ENCODE measurements at places on chromosomes 16 and 17.

DNA sequence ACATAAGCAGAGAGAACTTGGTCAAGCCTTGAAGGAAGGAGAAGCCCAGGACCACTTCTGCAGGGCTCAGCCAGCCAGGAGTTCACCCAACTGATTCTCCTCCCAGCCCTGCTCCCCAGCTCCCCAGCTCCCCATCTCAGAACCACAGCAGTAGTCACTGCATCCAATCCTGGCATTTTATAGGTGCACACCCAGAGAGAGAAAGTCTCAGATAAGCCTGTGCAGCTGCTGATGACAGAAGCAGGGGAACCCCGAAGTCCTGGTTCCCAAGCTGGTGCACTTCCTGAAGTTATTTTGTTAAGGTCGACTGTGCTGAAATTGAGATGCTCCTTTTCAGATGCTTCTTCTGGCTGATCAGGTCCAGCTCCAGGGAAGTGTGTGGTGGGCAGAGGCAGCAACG lies 6.6 kb downstream of the RNF112 start:
- DNase-seq = no peak

DNA sequence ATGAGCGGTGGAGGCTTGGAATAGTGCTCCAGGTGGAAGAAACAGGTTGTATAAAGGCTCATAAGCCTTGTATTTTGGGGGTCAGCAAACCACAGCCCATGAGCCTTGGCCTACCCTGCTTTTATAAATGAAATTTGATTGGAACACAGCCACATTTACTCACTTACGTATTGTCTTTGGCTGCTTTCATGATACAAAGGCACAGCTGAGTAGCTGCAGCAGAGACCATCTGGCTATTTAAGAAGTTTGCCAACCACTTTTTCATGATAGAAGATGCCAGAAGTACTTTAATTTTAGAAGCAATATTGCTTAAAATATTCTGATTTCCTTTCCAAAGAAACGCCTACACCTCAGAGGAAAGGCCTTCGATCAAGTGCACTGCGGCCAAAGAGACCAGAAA lies 73.8 kb downstream of the C17orf58 start:
- DNase-seq = no peak

DNA sequence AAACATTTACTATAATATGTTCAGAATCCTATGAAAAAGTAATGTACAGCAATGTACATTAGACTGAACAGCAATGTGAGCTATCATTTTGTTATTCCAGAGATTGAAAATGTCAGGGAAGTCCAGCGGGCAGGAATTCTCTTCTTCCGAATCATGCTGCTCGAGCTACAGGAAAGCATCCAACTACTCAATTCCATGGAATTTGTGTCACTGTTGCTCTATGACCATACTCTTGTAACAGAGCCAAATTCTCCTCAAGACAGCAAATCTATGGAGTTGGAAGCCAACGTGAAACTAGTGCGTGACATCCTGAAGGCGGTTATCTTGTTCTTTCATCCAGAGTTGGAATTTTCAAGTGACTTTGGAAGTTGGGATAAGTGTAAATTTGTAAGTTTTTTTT lies 24.8 kb upstream of the NSRP1 start:
- DNase-seq = no peak

DNA sequence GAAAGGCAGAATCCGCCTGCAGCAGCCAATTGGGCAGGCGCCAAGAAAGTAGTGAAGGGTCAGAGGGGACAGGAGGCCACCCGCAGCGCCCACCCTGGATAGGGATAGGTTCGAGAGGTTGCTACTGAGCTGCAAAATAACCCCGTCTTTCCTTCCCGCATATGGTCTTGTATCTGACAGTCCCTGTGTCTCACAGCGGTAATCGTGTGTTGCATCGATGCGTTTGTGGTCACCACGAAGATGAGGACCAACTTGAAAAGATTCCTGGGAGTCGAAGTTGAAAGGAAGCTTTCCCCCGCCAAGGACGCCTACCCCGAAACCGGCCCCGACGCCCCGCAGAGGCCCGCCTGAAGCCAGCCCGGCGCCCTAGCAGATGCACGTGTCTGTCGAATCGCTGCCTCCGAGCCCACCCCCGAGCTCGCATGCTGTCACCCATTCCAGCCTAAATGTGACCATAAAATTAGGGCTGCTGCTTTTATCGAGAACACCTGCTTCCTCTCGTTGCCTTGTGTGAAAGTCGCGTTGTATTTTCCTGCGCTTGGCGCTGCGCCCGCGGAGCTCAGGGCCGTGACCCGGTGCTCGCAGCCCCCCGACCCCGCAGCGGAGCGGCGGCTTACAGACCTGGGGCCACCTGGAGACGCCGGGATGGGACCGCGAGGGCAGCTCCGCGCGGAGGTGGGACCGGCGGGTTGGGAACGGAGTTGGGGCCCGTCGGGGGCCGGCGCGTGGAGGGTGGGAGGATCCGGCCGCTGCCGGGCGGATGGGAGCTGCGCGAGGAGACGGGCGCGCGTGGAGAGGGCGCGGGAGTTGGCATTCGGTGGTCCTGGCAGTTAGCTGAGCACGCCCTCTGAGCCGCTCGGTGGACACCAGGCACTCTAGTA lies at the start of gene CMTM2:
Gene CMTM2 (plus strand): TSS at position 813 of the 881 bp plus-strand sequence. CDS start 145 bp downstream, outside the sequence.
- DNase-seq = no peak

DNA sequence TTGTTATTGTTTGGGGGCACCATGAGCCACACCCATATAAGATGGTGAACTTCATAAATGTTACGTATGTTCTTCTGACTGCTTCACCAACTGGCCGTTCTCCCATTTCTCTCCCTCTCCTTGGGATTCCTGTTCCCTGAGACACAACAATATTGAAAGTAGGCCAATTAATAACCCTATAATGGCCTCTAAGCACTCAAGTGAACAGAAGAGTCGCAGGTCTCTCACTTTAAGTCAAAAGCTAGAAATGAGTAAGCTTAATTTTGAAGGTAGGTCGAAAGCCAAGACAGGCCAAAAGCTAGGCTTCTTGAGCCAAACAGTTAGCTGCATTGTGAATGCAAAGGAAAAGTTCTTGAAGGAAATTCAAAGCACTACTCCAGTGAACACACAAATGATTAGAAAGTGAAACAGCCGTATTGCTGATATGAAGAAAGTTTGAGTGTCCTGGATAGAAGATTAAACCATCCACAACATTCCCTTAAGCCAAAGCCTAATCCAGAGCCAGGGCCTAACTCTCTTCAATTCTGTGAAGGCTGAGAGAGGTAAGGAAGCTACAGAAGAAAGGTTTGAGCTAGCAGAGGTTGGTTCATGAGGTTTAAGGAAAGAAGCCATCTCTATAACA lies 25.8 kb downstream of the HLF start:
- no peak for DNase-seq

DNA sequence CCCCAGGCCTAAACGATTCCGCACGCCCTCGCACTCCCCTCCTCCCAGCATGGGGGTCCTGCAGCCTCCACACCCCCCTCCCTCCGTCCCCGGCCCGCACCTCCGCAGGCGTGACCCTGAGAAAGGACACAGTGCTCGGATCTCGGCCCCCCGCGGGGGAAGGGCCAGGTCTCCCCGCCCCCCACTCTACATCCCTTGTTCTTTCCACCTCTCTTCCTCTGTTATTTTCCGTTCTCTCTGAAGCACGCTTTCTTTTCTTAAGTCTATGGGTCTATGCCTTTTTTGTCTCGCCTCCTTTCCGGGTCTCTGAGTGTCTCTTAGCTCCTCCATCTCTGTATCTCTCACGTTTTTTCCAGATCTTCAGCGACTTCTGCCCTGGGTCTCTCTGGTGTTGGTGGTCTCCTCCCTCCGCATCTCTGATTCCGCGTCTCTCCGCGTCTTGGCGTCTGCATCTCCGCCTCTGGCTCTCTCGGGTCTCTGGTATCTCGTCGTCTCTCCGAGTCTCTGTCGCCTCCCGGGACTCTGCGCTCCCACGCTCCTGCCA lies 2.1 kb upstream of the HES7 start:
- DNase-seq = peak; percentile 42

DNA sequence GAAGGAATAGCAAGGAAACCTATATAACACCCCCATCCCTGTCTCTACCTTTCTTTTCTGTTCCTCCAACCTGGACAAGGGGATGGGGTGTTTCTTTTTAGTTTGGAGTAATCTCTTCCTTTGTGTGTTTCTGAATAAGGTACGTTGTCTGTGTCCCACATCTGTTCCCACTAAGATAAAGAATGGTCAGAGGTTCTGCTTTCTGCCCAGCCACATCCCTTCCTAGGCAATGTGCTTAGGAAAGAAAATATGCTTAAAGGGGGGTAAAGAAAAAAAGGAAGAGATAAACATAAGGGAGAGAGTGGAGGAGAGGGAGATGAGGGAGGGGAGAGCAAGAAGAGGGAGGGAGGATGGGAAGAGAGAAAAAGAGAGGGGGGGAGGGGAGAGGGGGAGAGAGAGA lies 35.1 kb downstream of the SLC6A2 start:
- no peak for DNase-seq

DNA sequence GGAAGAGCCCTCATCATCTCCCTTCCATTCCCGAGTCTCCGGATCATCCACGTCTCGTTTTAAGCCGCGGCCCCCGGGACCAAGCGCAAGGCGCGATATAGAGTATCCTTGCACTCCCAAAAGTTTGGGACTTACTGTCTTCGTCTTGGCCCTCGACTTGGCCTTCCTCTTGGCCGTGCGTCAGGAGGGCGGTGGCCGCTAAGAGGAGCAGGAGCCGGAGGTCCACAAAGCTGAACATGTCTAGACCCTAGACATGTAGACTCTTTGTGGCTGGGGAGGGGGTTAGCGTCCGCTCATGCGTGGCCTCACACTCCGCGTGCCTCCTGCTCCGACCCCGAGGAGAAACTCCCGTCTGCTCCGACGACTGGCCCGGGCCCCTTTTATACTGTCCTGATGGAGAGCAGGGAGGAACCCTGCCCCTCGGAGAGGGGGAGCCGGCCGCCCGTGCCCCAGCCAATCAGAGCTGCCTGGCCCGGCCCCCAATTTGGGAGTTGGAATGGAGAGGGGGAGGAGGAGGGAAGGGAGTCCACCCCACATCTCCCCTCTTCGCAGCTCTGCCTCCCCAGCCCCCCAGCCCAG lies at the start of gene COL1A1:
Gene COL1A1 (minus strand): TSS at position 356 of the 579 bp plus-strand sequence. CDS start 118 bp downstream, at position 238.
- DNase-seq = peak; percentile 49

GRCh38 chr17:56774650-56775049 lies 59.1 kb downstream of the C17orf67 start:
- DNase-seq = no peak

DNA sequence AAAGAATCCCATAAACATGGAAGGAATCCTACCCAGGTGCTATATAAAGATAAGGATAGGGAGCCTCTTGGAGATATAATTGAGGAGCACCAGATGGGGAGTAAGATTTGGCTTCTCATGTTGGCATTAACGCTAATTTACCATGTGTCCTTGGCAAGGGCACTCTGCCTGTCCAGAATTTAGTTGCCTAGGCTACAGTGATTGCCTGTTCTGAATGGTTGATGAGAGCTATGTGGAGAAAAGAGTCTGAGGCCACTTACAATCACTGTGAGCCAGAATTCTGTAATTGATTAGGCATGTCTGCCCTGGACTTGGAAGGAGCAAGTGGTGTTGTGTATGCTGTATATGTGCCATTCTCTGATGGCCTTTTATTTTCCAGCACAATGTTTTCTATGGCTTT lies 1101.2 kb upstream of the RBFOX1 start:
- DNase-seq = no peak

DNA sequence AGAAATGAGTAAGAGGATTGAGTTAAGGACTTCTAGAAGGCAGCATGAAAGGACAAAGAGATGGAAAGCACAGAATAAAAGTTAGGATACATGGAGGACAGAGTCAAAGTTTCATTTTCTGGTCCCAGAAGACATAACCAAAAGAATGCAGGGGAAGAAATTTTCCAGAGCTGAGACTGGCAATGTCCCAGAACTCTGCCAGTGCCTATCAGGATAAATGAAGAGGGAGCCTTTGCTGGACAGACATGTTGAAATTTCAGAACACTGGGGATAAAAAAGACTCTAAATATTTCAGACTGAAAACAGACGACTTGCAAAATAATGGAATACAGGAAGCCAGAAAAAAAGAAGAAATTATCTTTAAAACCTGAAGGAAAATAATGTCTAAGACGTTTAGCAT lies 55.7 kb downstream of the NT5M start:
- no peak for DNase-seq

GRCh38 chr17:74119965-74120364 lies 83.5 kb upstream of the RPL38 start:
- no peak for DNase-seq

DNA sequence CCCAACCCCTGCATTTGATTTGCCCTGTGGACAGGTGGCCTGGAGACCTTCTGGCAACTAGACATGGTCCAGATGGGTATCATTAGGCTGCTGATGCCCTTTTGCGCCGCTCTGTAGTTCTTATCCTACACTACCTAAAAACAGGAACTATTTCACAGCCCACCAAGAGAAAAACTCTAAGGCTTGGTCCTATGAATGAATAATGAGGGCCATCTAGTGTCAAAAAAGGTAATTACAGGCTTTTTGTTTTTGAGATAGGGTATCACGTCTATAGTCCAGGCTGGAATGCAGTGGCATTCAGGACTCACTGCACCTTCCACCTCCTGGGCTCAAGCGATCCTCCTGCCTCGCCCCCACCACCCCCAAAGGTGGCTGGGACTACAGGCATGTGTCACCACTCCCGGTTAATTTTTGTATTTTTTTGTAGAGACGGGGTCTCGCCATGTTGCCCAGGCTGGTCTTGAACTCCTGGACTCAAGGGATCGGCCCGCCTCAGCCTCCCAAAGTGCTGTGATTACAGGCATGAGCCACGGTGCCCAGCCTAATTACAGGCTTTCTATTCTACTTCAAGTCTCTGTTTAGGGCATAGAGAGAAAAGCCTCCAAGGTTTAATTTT lies 20.9 kb downstream of the COIL start:
- no peak for DNase-seq

GRCh38 chr17:8490256-8491023 lies 54.8 kb downstream of the NDEL1 start:
- no peak for DNase-seq

GRCh38 chr16:29641561-29641960 lies 21.5 kb upstream of the SPN start:
- no peak for DNase-seq

DNA sequence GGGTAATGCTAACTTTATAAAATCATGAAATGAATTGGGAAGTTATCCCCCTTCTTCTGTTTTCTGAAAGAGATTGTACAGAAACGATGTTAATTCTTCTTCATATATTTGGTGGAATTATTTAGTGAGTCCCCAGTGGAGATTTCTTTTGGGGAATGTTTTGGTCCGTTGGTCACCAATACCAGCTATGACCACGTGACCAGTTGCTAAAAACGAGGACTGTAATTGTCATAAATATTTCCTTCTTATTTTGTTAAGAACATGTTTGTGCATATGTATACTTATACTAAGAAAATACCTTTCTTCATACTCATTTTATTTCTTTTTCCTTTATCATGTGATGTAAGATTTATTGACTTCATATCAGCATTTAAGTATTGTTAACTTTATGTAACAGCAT lies 10.3 kb upstream of the DYNLRB2 start:
- DNase-seq = no peak

GRCh38 chr16:15032547-15033308 lies 23.1 kb downstream of the NTAN1 start:
- no peak for DNase-seq

GRCh38 chr16:65789161-65789945 lies 577.1 kb upstream of the CDH5 start:
- no peak for DNase-seq

GRCh38 chr17:10115536-10115932 lies 82.9 kb downstream of the GAS7 start:
- no peak for DNase-seq

All from mucosa of descending colon (tissue), 3 donors.